Glomerular endothelial cell (primary cell): ENCODE measurements at places on chromosomes 3 and 15.

DNA sequence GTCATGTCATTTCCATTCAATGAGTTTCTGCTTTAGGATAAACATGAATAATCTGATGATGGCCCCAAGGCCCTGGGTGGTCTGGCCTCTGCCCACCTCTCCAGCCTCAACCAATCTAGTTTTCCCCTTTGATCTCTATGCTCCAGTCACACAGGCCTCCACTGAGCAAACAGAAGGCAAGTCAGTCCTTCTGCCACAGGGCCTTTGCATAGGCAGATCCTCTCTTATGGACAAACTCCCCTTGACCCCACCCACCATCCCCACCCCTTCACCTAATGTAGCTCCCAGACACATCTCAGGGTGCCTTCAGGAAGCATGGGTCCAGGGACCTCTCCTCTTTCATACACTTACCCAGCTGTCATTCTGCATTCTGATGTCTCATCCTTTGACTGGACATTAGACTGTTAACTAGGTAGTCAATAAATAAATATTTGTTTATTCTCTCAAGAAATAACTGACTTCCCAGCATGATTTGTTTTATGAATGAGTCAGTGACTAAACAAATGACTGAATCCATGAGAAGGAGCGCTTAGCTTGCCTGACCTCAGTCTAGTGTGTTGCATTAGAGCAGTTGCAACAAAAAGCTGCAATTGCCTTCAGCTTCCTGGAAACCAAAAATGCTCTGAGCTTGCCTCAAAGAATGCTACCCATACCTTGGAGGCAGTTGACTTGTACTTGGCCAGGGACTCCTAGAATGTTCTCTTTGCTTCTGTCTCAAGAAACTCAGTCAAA is 386.6 kb upstream of the WNT5A start:
- no peak for DNase-seq

GRCh38 chr3:128489927-128490649 is 2.9 kb downstream of the GATA2 start:
- DNase-seq, result no peak

- no peak for DNase-seq
Measured at GRCh38 chr15:39807791-39808190, 25.1 kb upstream of the FSIP1 start.

DNA sequence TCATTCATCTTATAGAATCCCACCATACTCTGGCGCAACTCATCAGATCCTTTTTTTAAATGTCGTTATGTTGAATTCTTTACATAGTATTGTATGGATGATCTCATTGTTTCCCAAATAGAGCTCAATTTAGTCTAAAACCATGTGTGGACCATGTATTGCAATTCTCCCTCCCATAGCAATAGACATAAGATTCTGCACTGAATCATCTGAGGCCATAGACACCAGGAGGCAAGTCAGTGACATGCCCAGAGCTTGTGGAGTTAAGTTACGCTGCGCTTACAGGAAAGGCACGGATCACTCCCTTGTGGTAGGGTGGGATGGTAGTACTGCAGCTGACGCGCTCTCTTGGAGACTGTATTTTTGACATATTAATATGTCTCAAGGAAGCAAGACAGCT is 211.0 kb downstream of the GABRB3 start:
- no peak for DNase-seq

GRCh38 chr3:196051282-196052076 is 30.4 kb downstream of the TFRC start:
- no peak for DNase-seq

GRCh38 chr3:63479661-63480035 is 172.8 kb upstream of the SNTN start:
- DNase-seq, result no peak

GRCh38 chr3:139199421-139200010 is 144.3 kb upstream of the MRPS22 start:
- DNase-seq, result no peak

- DNase-seq, result no peak
Measured at GRCh38 chr15:49847423-49848281, 226.8 kb downstream of the DTWD1 start.

- DNase-seq, result no peak
Measured at GRCh38 chr3:122255757-122256439, 69.2 kb upstream of the CSTA start.

GRCh38 chr15:75136118-75136517 is 65.6 kb upstream of the C15orf39 start:
- DNase-seq, result no peak
